ENCODE measurements at places on chromosomes 5 and 9.

- no peak for DNase-seq
These were observed 71.8 kb downstream of the SMARCA2 start for GRCh38 chr9:2086971-2087370.

DNA sequence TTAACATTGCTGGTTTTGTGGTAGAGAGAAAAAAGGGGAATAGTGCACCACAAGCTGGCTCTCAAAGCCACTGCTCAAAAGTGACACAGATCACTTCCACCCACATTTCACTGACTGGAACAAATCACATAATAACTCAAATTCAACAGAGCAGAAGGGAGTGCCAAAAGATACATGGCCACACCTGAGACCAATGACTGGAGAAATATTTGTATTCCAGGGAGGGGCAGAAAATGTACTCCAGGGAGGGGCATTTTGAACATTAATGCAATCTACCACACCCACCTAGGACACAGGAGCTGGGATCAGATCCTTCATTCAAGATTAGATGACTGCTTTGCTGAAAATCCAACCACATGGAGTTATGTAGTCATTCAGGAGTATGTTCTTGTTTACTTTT is 44.8 kb upstream of the ALDOB start:
- DNase-seq: no peak

GRCh38 chr9:110443866-110444220 is 106.2 kb upstream of the TXNDC8 start:
- DNase-seq: no peak

DNA sequence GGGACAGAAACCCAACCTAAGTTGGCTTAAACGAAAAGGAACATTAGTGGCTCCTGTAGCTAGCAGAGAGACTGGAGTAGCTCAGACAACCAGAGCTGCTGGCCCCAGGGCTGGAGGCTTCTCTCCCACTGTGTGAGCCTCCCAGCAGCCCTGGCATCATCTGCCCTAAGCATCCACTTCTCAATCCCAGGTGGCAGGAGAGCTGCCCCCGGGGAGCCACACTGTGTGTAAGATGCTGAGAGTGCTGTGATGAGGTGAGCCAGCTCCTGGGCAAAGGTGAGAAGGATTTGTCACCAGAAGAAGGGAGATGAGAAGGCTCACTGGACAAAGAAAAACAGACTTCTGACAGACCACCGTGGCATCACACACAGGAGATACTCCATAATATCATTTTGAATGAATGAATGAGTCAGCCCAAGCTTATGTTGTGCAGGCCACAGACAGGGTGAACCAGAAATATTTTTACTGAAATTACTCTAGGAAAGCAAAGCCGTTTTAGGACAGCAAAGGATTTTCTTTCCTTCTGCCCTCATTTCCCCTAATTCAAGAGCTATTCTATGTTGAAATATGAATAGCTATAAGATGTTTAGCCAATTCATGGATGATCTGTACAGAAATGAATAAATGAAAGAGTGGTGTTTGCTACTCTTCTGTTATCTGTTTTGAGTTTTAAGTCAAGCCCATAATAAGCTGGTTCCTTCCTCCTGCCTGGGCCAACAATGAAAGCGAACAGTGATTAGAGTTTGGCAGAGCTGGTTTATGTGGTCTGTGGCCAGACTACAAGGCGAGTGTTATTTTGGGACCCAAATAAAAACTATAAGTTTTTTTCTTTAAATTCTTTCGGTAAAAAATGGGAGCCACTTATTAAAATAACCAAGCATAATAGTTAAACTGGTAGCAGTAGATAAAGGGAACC is 57.4 kb upstream of the ECM2 start:
- no peak for DNase-seq

DNA sequence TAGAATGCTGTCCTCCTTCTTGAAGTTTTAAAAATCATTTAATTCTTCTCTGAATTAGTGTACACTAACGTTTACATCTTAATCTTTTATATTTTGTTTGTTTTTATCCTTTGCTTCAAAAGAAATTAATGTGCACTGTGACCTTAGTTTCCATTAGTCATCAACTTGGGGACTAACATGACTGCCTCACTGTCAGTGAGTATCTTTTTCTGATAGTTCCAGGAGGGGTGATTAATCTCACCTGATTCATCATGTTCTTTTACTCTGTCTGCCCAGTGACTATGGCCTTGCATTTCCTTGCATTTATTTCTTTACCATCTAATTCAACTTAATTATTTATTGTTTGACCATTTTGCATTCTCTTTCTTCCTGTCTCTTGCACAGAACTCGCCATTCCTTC is 33.4 kb upstream of the NR3C1 start:
- DNase-seq: no peak

DNA sequence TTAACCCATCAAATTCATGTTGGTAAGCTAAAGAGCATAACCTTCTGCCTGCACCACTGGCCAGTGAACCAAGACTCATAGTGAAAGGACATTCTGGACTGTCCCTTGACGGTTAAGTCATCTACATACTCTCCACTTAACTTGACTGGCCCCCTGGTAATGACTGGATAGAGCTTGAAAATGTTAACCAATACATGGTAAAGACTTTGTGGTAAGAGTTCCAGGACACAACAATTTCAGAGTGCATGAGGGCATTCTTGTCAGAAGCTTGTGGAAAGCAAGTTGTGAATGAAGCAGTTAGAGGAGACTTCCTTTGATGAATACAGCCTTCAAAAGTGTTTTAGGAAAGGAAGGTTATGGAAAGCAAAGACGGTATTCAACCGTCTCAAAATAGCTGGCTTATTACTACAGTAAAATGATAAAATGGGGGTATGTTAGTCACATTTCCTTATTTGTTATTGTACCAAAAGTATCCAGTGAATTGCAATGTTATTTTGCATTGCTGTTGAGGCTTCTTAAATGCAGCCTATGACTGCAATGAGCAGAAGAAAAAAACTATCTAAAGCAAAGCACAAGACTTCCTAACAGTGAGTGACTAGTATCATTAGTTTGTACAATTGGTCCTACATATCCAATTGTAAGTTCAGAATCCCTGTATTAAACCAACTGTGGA is 47.2 kb upstream of the DAB2 start:
- DNase-seq: no peak

DNA sequence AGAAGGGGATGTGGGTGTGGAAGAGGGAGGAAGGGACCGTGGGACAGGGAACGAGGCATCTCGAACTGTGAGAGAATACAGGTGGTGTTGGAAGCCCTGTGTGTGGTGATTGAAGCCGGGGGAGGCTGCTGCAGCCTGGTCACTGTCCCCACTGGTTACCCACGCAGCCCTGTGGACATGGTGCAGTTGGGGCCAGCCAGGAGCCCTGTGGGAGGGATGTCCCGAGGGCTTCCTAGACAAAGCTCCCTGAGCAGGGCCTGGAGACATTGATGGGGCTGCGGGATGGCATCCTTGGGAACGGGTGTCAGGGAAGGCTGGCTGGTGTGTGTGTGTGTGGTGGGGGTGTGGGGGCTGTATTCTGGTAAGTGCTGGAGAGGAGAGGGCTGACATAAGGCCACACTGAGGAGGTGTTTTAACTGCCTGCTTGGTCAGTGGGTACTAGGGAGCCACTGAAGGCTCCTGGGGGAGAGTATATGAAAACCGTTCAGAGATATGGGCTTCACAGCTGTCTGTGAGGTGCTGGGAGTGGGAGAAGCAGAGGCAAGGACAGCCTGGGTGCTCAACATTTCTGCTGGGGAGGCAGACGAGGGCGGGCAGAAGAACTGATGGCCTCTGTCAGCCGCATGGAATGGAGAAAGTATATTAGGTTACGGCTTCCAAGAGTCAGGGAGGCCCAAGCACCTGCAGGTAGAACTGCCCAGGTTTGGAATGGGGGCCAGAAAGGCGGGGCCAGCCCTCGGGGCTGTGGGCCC is 20.0 kb downstream of the WNK2 start:
- no peak for DNase-seq

GRCh38 chr5:4043135-4043534 is 447.5 kb downstream of the IRX1 start:
- DNase-seq: no peak

GRCh38 chr5:79568632-79569190 is 43.5 kb upstream of the TENT2 start:
- no peak for DNase-seq

DNA sequence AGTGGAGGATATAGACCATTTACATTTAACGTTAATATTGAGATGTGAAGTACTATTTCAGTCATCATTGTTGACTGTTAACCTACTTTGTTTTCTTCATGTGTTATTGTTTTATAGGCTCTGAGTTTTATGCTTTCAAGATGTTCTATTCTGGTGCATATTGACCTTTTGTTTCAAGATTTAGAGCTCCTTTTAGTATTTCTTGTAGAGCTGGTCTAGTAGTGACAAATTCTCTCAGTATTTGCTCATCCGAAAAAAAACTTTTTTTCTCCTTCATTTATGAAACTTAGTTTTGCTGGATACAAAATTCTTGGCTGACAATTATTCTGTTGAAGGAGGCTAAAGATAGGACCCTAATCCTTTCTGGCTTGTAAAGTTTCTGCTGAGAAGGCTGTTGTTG is 91.3 kb downstream of the INVS start:
- DNase-seq: no peak

DNA sequence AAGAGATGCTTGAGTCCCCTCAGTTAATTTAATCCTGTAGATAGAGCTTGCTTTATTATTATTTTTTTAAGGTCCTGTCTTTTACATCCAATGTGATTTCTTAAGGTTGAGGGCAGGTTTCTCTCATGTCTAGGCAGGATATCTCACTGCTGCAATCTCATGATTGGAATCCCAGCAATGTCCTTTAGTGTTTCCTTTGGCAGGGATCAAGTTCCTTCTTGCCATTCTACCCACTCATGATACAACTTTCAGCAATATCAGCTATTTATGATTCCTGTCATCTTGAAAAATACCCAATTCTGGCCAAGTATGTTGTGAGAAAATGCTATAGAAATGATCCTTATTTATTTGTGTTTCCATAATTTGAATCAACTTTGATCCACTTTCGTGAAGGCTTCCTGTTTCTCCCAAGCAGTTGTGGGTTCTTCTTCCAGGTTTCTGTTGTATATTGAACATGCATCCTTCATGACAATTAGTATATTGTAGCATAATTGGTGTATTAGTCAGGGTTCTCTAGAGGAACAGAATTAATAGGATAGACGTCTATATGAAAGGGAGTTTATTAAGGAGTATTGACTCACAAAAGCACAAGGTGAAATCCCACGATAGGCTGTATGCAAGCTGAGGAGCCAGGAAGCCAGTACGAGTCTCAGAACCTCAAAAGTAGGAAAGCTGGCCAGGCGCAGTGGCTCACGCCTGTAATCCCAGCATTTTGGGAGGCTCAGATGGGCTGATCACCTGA is 18.4 kb upstream of the VPS13A start:
- DNase-seq: no peak

DNA sequence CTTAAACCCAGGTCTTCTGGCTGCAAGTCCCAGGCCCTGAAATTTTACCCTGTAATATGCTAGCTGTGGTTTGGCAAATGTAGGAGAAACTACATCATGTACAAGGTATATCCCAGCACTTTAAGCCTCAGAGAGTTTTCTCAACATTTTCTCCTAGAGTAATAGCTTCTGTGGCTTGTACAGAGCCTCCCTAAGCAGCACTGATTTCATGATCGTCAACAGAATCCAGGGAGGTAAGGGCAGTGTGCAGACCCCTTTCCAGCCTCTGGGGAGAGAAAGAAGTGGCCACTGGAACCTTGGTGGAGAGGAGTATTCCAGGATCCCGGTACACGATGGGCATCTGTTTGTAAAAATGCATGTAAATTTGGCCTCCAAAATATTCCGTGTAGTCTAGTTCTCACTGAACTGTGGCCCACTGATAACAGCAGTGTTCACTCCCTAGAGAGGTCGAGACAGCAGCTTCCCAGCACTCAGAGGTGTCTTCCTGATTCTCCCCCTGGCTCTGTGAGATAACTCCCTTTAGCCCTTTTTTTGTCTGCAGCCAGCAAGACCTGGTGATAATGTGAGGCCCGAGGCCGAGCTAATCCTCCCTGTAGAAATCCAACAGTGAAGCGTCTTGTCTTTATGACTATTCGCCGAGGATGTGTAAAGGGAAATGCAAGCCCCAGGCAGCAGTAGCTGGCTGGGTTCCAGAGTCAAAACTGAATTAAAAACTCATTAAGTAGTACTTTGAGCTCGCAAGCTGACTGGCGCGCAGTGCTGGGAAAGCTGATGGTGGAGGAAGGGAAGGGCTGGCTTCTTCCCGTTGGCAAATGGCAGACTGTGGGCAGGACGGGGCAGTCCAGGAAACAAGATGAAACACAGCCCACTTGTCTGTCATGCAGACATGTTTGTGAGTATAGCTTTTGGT is 59.0 kb downstream of the MAP1B start:
- no peak for DNase-seq

- DNase-seq: peak; percentile 77
These were observed 382.7 kb downstream of the ENC1 start for GRCh38 chr5:74257645-74258313.

GRCh38 chr5:40321514-40321913 is 358.2 kb upstream of the PTGER4 start:
- no peak for DNase-seq

DNA sequence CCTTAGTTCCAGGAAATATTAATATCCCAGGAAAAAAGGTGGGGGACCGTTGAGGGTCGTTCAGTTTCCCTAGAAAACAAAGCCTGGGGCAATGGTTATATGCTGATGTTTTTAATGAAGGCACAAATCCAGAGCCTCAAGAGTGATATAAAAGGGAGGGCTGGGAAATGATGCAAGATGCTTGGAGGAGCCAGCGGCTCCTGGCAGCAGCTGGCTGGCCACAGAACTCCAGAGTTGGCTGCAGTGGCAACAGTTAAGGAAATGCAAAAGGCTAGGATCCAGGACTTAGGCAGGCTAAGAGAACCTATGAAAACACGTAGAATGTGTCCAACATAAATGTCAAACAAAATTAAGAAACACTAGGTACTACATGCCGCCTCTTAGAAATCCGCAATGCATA is 31.0 kb upstream of the B4GALT1 start:
- no peak for DNase-seq
